ENCODE measurements at places on chromosomes 6 and 20. TPM values are rescaled to one million over a fixed set of nuclear protein-coding genes. Genes with fewer than 3 reads are reported as not detected.

DNA sequence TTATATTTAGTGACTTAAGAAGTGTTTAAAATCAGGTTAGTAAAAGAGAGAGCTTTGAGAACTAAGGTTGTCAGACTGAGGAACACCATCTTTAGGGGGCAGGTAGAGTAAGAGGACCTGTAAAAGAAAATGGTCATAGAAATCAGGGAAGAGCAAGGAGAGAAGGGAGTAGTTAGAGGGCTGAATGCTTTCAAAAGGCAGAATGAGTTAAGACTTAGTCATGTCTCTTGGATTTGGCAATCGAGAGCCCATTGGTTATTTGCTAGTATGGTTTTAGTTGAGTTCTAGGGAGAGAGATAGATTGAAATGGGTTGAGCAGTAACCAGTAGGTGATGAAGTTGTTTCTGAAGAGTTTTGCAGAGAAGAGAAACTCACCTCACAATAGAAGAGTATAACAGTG, 51.1 kb downstream of the RALGAPB start:
- peaks cover 19% of the 10 kb centered on the region for H3K36me3 ChIP-seq
- no peak for DNase-seq
- H3K27me3 ChIP-seq: no peaks in the 10 kb centered on the region
- H3K4me3 ChIP-seq: no peak overlapping the region

OR10C1 gene
- not detected for total RNA-seq

HRH3 gene
- not detected for total RNA-seq

EDN1 gene
- 8.5 TPM for total RNA-seq

GRCh38 chr20:39630215-39630908, 668.2 kb downstream of the DHX35 start:
- no peaks in the 10 kb centered on the region for H3K36me3 ChIP-seq
- no peak for DNase-seq
- H3K4me1 ChIP-seq: peaks cover 3% of the 10 kb centered on the region
- no peak overlapping the region for H3K27ac ChIP-seq
- no peak overlapping the region for H3K4me3 ChIP-seq

ZNF165 gene
- 4.0 TPM for total RNA-seq

DNA sequence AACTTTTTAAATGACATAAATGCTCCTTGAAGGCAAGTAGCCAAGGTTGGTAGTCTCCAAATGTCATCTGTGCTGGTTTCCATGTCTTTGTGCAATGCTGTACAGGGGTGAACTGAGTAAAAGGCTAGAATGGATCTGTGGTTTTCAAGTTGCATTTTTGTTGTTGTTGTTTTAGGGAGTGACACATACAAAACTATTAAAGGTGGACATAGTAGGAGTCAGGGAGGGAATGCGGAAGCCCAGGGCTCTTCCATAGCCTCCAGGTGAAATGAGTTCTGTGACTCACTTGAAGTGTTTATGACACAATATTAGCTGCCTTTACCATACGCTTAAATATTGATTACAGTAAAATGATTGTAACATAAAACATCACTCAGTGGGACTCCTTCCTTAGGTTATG, 22.5 kb upstream of the QKI start:
- H3K27ac ChIP-seq: peak overlapping the region; percentile 44
- H3K4me3 ChIP-seq: no peak overlapping the region
- peaks cover 40% of the 10 kb centered on the region for H3K4me1 ChIP-seq
- no peaks in the 10 kb centered on the region for H3K36me3 ChIP-seq
- no peak for DNase-seq
- H3K27me3 ChIP-seq: no peaks in the 10 kb centered on the region

GRCh38 chr6:4774296-4774695, 1.9 kb upstream of the CDYL start:
- DNase-seq: no peak
- peaks cover 19% of the 10 kb centered on the region for H3K27me3 ChIP-seq
- H3K36me3 ChIP-seq: peaks cover 9% of the 10 kb centered on the region

RSPO4 gene
- total RNA-seq: 8.9 TPM

- no peak for DNase-seq
- H3K27me3 ChIP-seq: no peaks in the 10 kb centered on the region
- H3K4me3 ChIP-seq: no peak overlapping the region
- H3K36me3 ChIP-seq: peaks cover 2% of the 10 kb centered on the region
- H3K4me1 ChIP-seq: peaks cover 6% of the 10 kb centered on the region
- H3K27ac ChIP-seq: no peak overlapping the region
These were observed 30.8 kb downstream of the AGPAT4 start for GRCh38 chr6:161242779-161243693.

DNA sequence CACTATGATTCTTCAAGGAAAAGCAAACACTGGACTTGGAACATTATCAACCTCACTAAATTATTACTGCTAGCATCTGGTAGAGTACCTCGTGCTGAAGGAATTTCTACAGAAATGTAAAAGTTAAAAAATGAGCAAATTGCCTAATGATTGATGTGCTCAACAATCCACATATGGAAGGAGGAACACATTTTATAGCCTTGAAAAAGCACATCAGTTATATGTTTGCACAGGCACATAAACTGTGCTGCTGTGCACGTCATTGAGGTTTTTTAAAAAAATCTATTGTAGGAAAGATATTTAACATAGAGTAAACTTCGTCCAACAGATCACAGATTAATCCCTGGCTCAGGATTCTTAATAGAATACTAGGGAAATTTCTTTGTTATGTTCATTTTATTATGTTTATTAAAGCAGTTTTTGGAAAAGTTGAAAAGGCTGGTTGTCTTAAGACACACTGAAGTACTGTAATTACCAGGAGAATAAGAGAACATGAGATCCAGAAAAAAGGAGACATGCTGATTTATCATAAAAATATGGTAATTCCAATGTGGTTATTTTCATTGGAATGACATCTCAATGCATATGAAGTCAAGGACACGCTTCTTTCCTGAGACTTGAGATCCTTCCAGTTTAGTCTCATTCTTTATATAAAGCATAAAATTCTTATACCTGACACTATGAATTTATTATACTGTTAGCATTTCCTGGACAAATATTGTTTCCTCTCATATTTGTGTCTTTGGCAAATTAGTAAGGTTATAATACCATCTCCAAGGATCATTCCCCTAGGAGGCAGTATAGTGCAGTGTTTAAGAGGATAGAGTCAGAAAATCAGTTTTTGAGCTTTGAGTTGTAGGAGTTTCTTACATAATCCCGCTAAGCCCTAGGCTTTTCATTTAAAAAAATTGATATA, 511.1 kb downstream of the TENT5A start:
- DNase-seq: no peak
- no peak overlapping the region for H3K4me3 ChIP-seq
- no peaks in the 10 kb centered on the region for H3K27me3 ChIP-seq
- H3K36me3 ChIP-seq: peaks cover 1% of the 10 kb centered on the region
- H3K4me1 ChIP-seq: peaks cover 14% of the 10 kb centered on the region
- H3K27ac ChIP-seq: peak overlapping the region; percentile 30

- no peak overlapping the region for H3K27ac ChIP-seq
- H3K27me3 ChIP-seq: no peaks in the 10 kb centered on the region
- H3K4me3 ChIP-seq: no peak overlapping the region
These were observed 516 bp downstream of the TCP11 start for GRCh38 chr6:35140639-35141006.

CAP2 gene
- 14.1 TPM for total RNA-seq

DNA sequence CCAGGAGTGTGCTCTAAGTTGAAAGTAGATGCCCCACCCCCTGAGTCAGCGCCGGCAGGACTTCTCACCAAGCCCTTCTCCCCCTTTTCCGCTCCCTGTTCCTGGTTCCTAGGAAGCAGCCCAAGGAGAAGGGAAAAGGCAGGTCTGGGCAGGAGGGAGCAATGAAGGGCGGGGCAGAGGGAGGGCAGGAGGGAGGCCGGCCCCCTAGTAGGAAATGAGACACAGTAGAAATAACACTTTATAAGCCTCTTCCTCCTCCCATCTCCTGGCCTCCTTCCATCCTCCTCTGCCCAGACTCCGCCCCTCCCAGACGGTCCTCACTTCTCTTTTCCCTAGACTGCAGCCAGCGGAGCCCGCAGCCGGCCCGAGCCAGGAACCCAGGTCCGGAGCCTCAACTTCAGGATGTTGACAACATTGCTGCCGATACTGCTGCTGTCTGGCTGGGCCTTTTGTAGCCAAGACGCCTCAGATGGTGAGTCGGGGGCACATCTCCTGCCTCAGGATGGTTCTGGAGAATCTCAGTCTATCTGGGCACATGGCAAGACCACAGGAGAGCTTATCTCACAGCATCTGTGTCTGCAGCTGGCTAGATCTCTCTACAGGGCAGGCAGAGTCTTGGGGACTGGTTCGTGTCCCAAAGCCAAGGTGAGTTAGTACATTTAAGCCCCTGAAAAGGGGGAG, at the start of gene PROCR:
TSS of gene PROCR (plus strand) at position 320 of the 681 bp plus-strand sequence. CDS start at position 403, 83 bp downstream.
- H3K4me3 ChIP-seq: peak within 1 kb of the TSS; percentile 54
- H3K36me3 ChIP-seq: peaks cover 3% of the 10 kb centered on the region
- H3K27me3 ChIP-seq: no peaks in the 10 kb centered on the region

PCK1 gene
- total RNA-seq: not detected

DNA sequence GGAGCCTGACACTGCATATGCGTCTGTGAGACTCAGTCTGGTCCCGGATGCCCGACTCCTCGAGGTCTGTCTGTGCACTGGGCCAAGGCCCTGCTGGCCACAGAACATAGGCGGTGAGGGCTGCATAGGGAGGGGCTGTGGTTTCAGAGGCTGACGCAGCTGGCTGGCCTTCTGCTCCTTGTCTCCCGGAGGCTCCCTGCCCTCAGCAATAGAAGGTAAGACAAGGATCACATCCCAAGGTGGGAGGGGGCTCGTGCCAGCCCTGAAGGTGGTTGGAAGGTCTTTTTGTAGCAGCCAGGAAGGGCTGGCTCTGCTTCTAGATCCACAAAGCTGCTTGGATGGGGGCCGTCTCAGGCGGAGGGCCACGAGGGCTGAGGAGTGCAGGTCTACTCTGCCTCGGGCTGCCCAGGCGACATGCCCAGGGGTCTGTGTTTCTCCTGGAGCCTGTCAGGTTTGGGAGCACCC, 239.8 kb upstream of the SULF2 start:
- DNase-seq: no peak
- peaks cover 4% of the 10 kb centered on the region for H3K4me1 ChIP-seq
- H3K4me3 ChIP-seq: no peak overlapping the region
- no peaks in the 10 kb centered on the region for H3K36me3 ChIP-seq
- H3K27ac ChIP-seq: no peak overlapping the region

DNA sequence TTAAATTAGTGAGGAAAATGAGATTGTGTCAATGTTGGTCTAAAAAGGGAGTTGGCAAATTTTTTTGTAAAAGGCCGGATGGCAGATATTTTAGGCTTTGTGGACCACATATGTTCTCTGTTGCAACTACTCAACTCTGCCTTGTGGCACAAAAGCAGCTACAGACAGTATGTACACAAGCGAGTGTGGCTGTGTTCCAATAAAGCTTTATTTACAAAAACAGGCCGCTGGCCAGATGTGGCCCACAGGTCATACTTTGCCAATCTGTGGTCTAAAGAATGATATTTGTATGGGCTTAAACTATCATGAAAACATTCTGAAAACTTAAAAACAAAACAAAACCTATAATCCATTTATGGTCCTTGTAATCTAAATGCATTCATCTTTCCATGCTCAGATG, 228.3 kb downstream of the CLIC5 start:
- H3K27ac ChIP-seq: no peak overlapping the region
- peaks cover 4% of the 10 kb centered on the region for H3K4me1 ChIP-seq
- no peak for DNase-seq
- no peak overlapping the region for H3K4me3 ChIP-seq
- H3K27me3 ChIP-seq: no peaks in the 10 kb centered on the region

DNA sequence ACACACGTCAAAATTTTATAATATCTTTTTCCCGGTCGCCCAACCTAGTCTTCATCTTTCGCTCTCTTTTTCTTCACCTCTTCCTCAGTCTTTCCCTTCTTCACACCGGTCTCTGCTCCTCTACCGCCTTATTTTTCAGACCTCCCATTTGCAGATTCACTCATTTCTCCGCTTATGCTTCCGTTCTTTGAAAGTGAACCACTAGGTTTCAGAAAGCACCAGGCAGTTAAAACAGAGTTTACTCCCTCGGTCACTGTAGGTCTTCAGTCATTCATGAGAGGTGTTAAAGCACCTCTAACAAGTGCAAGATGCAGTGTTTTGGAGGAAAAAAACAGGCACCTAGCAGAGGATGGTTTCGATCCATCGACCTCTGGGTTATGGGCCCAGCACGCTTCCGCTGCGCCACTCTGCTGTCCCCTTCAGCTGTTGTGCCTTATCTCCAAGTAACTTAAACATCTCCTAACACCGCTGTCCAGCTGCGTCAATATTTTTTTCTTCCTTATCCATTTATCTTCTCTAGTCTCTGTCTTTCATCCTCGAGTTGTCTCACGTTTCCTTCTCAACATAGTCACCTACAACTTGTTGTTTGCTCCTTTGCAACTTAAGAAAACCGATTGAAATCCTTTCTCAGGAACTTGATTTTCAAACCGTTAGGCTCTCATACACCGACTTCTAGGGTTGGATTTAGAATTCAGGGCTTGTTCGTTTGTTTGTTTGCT, 119.7 kb upstream of the ZNF184 start:
- H3K36me3 ChIP-seq: no peaks in the 10 kb centered on the region
- H3K4me1 ChIP-seq: no peaks in the 10 kb centered on the region
- peak; percentile 74 for DNase-seq

TRERF1 gene
- total RNA-seq: 20.3 TPM

OVOL2 gene
- total RNA-seq: 8.6 TPM

EYA4 gene
- total RNA-seq: 21.4 TPM

DNA sequence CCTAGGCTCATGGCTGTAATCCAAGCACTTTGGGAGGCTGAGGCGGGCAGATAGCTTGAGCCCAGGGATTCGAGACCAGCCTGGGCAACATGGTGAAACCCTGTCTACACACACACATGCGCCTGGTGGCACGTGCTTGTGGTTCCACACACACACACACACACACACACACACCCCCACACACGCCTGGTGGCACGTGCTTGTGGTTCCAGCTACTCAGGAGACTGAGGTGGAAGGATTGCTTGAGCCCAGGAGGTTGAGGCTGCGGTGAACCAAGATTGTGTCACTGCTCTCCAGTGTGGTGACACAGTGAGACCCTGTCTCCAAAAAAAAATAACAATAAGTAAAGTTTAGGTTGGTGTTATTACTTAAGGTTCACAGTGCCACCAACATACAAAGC, 165.8 kb downstream of the ZFAND3 start:
- no peak for DNase-seq
- H3K4me1 ChIP-seq: peaks cover 38% of the 10 kb centered on the region

DNA sequence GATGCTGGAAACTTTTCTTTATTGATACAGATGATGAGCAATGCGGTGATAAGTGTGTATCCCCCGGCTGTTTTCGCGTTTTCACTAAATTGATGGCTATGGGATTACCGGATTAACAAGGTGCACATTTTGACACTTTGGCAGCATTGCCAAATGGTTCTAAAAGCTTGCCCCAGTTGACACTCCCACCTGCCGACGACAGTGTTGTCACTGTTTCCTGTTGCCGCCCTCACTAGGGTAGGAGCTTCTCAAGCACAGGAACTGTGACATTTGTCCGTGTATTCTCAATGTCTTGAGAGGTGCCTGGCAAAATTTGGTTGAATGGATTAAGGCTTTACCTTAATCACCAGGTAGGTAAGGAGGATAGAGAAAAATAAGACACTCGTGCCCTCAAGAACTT, 9.8 kb upstream of the MAPK13 start:
- peaks cover 15% of the 10 kb centered on the region for H3K4me1 ChIP-seq
- no peak overlapping the region for H3K4me3 ChIP-seq
- H3K27ac ChIP-seq: no peak overlapping the region
- H3K27me3 ChIP-seq: no peaks in the 10 kb centered on the region
- H3K36me3 ChIP-seq: peaks cover 4% of the 10 kb centered on the region

Data from mesothelial cell of epicardium (in vitro differentiated cells).